RPMI8226 (cell line): ENCODE measurements at places on chromosomes 7 and 10.
A peak's percentile ranks its signal among the peaks of the same experiment; 100 is the strongest.

GRCh38 chr10:64036321-64036930 lies 515.2 kb downstream of the REEP3 start:
- no peak for DNase-seq

DNA sequence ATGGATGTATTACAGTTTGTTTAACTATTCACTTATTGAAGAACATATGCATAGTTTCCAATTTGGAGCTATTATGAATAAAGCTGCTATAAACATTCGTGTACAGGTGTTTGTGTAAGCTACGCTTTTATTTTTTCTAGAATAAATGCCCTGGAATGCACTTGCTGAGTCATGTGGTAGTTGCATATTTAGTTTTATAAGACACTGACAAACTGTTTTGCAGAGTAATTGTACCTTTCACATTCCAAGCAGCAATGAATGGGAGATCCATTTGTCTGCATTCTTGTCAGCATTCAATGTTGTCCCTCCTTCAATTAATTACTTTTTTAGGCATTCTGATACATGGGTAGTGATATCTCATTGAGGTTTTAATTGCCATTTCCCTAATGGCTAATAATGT lies 373.6 kb upstream of the GHITM start:
- DNase-seq, result no peak

- DNase-seq, result peak; percentile 8
Measured at GRCh38 chr7:25496476-25497368, 268.4 kb upstream of the NPVF start.

DNA sequence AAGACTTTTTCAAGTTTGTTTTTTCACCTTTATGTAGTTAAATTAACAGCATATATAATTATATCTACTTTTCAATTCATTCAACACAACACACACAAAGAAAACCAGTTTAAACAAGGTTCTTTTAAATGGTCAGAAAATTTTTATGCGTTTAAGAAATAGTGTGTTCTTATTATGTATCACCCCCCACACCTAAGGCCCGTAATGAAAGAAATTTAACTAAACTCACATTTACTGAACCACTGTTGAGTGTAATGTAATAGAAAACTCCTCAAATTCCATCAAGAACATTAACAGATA lies 19.0 kb upstream of the ITGB8 start:
- DNase-seq, result no peak

DNA sequence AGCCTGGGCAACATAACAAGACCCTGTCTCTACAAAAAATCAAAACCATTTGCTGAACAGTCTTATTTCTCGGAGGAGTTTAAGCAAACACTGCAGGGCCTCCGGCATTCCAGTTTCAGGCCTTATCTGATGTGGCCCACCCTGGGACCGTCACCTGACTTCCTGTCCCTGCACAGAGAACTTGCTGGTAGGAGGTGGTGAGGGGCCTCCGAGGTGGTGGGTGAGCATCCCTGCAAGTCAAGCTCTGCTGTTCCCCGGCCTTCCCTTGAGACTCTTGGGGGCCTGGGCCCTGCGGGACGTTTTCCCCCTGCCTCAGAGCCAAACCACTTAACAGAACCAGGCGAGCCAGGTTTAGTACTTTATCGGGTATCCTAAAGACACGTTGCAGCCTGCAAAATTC lies 44.5 kb upstream of the AP5Z1 start:
- no peak for DNase-seq

DNA sequence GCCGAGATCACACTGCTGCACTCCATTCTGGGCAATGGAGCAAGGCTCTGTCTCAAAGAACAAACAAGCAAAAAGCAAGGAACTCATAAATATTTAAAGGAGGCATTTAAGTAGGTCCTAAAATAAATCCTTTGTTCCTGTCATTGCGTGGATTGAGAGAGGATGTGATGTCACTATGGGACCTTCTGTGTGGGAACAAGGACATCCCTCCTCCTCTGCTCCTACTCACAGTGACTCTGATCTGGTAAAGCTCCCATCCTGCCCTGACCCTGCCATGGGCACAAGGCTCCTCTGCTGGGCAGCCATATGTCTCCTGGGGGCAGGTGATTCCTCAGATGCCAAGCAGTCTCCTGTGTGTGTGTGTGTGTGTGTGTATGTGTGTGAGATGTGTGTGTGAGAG lies 74.1 kb upstream of the PRSS58 start:
- DNase-seq, result no peak

DNA sequence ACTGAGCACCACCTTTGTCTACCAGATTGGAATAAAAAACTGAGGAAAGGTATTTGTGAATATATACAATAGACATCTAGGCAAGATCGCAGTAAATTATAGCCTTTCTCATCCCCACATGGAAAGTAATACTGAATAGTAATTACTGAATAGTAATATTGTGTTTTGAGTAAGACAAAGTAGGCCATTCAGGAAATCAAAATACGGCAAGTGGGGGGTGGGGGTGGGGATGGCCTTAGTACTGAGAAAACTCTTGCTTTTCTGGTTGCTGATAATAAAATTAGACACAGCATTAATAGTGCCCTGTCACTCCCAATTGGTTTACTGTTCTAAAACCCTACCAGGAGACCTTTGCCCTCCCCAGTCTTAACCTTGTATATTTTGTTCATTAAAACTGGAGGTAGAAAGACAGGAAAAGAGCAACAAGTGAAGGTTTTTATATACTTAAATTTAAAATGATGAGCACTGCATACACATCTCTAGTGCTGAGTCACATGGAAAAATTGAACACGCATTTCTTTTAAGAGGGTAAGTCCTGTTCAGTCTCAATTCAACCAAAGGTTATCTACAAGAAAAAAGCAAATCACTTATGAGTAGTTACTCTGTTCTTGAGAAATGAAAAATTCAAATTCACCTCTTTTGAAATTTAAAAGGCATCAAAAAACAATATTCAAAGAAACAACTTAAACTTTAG lies 65.6 kb downstream of the IGF2BP3 start:
- DNase-seq, result no peak

DNA sequence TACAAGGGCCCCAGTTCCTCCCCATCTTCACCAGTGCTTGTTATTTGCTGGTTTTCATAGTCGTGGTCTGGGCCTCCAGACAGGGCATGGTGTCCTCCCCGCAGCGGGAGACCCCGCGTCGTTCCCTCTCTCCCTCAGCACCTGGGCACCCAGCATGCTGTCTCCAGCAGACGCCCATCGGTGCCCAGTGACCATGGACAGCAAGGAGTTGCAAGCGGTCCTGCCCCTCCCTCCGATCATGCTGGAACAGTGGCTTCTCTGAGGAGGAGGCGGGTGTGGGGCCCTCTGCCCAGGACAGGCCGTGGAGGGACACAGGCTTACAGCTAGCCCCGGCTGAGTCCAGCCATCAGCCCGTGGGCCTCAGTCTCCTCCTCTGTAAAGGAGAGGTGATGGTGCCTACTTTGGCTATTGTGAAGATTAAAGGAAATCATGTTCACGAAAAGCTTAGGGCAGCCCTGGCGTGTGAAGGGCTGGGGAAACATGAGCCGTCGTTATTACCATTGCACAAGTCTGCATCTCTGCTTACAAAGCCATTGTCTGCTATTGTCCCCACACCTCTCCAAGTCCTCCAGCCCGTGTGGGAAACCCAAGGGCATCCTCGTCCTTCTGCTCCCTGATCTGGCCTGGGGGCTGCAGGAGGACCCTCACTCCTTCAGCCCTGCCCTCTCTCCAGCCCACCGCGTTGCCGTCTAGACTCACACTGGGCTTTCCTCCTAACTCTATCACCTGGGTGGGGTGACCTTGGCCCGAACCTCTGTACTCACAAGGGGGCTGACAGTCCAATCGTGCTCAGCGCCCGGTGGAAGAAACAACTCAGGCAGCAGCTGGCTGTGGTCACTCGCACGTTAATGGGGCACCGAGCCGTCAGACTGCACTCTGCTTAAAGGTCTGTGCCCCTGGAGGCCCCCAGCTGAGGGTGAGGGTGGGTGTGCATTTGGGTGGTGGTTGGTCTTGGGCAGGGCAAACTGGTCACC lies 29.9 kb downstream of the EN2 start:
- DNase-seq, result no peak
